CD4-positive, alpha-beta T cell treated with Interleukin-2 at 100 ng/mL for 4 hours (primary cell): ENCODE measurements at places on chromosomes 3 and 15.
A peak's percentile ranks its signal among the peaks of the same experiment; 100 is the strongest.

DNA sequence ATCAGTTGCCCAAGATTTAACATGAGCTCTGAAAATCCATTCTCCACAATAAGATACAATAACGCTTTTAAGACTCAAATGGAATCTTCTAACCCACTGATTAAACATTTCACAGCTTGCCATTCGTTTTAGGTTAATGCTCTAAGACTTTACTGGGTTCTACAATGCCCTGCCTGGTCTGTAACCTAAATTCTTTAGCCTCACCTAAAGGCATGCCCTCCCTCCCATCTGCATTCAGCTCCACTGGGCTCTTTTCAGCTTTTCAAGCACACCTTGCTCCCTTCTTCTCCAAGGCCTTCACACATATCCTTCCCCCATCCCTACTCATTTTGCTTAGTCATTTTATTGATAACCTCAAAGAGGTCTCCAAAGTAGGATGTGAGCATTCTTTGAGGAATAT is 290.9 kb downstream of the LSAMP start:
- DNase-seq: no peak

DNA sequence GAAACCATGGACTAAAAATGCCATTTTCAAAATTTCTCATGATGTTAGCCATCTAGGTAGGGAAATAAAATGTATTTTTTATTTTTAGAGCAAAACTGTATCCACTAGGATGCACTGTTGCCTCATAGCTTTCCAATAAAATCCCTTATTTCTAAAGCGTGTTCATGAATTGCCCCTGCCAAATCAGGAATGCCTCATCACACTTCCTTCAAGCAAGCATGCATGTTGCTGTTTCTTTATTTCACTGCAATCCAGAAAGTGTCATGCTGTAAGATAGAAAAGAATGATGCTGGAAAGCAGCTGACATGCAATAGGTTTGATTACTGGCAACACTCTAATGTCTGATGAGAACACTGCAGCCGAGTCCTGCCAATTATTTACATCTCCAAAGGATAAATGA is 239.5 kb downstream of the CHL1 start:
- no peak for DNase-seq

- DNase-seq: no peak
Observed at GRCh38 chr3:168834558-168834957, 738.8 kb upstream of the GOLIM4 start.

DNA sequence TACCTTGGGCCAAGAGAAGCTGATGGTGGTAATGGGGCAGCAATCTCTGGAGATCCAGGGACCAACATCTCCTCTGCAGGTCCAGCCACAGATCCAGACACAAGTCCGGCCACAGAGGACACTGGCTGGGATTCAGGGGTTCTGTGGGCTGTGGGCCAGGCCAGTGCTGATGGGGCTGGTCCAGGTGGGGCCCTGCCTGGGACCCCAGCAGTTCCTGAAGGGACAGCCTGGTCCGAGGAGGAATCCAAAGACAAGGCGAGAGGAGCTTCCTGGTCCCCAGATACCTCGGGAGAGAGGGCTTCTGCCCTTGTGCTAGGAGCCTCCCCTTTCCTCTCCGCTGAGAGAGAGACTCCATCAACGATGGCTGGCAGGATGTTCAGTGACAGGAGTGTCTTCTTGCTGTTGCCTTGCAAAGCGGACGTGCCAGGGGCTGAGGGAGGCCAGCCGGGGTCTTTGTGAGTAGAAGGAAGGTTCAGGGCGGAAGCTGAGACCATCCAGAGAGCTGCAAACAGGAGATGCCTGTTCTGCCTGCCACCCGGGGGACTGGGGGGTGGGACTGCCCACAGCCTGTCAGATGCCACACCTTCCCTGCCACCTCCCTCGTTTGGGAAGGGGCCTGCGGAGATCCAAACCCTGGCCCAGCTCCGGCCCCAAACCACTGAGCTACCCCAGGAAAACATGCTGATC is 24.5 kb upstream of the GOLGA6C start:
- no peak for DNase-seq

DNA sequence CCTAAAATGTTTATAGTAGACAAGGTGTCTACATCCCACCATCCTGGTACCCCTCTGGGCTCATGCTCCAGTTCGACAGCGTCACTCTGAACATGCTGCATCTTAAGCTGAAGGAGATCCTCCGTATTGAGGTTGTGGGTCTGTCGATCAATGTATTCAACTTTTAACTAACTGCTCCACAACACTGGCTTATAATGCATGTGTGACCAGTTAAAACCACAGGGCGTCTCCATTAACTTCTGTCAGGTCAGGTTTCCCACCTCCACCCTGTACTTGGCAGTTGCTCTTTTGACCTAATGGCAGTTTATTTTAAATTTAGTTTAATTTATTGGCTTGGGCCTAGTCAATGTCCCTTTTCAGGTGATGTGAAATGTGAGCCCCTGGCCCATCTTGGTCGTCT is 17.8 kb upstream of the RARRES1 start:
- no peak for DNase-seq

DNA sequence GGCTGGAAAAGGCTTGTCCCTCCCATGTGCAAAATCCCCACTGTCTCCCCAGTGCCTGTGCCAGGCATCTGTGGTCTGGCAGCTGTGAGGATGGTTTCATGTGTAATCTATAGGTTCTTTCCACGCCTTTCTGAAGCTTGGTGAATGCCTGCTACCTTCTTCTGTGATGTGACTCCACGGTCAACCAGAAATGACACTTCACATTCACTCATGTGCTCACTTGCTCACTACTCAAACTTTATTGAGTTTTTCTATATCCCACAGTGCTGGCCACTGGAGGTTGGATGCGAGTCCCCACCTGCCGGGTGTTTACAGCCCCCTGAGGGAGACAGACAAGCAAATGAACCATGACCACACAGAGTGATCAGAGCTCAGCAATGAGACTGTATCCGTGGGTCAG is 27.9 kb upstream of the TLE3 start:
- no peak for DNase-seq

DNA sequence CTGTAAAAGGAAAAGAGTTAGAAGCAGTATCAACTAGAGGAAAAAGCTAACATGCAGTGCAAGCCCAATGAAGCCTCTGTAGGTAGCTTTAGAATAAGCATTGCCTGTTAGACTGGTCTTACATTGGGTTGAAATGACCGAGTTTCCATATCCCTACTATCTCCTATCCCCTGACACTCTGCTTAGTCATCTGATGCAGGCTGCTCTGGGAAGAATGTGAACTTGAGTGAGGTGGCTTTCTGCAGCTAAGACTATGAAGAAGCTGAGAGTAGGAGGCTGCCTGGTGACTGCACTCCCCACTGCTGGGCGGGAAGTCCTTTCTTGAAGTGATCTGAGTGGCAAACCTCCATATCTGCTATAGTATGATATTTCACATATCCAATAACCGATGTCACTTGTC is 64.7 kb downstream of the OXSM start:
- DNase-seq: no peak

DNA sequence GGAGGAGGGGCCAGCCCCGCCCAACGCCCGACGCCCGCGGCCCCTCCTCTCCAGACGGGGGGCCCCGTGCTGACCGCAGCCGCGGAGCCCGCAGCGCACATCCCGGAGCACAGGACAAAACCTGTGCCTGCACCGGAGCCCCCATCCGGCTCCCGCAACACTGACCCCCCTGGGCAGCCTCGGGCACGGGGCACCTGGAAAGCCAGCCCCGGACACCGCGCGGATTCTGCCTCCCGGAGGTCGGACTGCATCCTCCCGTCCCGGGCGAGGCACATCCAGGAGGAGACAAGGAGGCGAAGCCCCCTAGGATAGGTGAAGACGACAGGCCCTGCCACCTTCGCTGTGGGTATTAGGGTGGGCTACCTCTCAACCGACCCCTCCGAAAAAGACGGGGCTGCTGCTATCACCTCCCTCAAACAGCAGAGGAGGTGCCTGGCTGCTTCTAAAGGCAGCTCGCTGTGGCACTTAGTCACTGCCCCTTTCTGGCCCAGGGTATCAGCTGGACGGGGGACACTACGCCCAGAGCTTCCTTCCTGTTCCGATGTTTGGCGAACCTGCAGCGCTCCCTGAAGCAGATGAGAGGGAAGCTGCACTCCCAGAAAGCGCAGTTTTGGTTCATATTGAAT is 10.6 kb downstream of the XXYLT1 start:
- DNase-seq: peak; percentile 38

DNA sequence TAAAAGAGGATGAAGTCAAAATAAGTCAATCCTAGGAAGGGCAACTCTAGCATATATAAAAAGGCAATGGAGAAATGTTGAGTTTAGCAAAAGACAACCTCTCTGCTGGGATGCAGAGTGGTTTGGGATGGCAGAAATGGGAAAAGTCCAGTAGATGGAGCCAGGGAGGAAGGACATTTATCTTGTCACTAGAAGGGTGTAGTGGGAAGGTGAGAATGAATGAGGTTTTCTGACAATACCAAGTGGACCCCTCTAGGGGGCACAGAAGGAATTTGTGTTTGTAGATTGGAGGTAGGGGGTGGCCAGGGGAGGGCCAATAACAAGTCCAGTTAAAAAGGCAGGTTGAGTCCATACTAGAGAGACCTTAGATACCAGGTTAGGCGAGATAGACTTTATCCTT is 80.0 kb downstream of the THSD4 start:
- DNase-seq: no peak

- peak; percentile 36 for DNase-seq
Observed at GRCh38 chr3:160801386-160802118, 45.5 kb downstream of the PPM1L start.

DNA sequence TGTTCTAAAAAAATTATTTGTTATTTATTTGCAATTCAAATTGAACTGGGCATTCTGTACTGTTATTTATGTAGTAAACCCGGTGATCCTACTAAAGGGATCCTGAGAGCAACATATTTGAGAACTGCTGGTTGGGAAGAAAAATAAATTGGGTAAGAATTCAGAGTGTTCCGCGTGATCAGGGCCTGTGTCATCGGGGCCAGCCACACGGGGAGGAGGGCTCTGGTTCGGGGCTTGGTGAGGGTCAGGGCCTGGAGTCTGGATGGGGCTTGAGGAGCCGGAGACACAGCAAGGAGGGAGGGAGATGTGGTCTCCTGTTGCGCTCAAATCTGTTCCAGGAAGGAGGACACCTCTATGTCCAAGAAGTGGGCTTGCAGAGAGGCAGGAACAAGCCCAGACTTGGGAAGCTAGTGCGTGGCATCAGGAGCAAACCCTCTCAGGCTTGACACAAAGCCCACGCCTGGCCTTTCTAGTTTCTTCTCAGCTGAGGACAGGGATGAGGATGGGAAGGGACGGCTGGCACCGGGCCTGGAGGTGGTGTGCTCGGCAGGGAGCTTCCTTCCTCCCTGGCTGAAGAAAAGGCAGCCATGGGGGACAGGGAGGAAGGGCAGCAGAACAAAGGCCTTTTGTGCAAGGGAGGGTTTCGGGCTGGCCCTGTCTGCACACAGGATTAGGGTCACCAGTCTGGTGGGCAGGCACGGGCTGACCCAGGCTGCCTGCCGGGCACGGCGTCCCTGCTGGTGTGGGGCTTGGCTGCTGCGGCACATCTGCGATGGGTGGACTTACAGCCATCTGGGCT is 22.9 kb upstream of the FBLN2 start:
- no peak for DNase-seq

- DNase-seq: no peak
Observed at GRCh38 chr3:143529018-143529478, 319.2 kb downstream of the SLC9A9 start.

DNA sequence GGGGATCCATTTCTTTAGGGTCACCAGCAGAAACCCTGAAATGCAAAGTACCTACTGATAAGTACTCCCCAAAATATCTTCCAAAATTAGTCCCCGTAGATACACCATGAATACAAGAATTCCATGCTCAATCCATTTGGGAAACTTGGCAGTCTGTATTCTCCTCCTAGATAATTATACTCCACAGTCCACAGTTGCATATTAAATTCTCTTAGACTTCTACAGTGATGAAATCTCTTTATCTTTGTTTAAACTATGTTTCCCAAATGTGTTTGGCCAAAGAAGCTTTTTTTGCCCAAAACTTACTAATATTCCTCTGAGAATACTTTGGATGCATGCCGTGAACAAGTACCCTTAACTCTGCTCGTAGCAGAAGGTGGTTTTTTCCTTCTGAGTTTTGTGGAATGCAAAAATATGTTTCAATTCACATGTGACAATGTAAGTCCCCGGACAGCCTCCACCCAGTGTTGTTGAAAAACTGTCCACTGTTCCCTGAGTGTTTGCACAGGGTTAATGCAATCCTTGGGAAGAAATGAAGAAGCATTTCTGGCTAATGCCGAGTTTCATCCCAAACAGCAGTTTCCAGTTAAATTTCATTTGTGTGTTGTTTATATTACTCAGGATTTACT is 126.7 kb downstream of the ARNT2 start:
- no peak for DNase-seq

GRCh38 chr15:50544368-50544767 is 2.1 kb downstream of the USP50 start:
- no peak for DNase-seq

- no peak for DNase-seq
Observed at GRCh38 chr3:44886561-44886960, 12.2 kb downstream of the TGM4 start.

- no peak for DNase-seq
Observed at GRCh38 chr3:14811684-14812083, 7.1 kb upstream of the FGD5 start.

DNA sequence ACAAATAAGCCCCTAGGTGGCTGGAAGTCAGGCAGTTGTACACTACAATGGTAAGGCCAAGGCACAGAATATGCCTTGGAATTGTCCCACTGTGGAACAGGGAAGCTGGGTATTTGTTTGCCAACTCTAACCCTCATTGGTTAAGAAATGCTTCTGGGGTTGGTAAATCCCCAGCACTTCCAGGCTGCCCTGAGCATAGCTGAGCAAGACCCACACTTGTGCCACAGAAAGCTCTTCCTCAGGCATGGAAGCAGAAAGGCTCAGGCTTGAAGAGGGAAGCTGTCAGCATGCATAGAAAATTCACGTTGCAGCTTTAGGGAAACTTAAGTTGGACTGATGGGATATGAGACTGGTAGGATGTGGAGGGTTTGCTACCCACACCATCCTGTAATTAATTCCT is 86.9 kb upstream of the PLCL2 start:
- no peak for DNase-seq

GRCh38 chr3:161177991-161178390 is 43.1 kb upstream of the NMD3 start:
- no peak for DNase-seq

DNA sequence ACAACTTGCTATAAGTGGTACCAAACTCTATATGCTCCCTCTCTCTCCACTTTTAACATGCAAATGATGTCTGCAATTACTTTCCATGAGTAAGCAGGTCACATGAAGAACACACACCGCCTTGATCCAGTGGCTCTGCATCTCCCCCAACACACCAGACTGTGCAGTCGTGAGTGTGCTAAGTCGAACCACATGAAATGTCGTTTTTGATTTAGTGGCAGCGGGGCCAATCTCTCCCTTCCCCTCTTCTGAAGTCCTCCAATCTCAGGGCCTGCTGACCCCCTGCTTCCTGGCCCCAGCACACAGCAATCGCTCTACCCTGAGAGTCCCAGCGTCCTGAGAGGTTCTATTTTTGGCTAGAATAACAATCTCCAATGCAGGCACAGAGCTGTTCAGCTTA is 312.5 kb downstream of the SHQ1 start:
- DNase-seq: no peak

- no peak for DNase-seq
Observed at GRCh38 chr3:189316296-189317019, 144.7 kb downstream of the TPRG1 start.
